ENCODE measurements at places on chromosomes 12 and 14. TPM values are rescaled to one million over a fixed set of nuclear protein-coding genes. Genes with fewer than 3 reads are reported as not detected.
A peak's percentile ranks its signal among the peaks of the same experiment; 100 is the strongest.

DNA sequence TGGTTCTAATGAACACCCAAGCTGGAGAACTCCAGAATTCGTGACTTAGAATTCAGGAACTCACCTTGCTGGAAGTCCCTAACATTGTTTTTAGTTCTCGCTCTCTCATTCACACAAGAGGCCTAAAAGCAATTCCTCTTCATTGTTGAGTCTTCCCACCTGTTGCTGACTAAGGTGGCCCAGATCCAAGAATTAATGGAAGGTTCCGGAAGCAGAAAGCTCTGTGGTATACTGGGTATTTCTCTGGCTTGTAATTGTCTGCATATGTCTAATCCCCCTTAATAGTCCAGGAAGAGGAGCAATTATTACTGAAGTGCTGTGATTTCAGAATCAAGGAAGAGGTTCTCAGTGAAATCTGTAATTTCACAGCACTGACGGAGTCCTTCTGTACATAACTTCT is 31.4 kb downstream of the TMEM233 start:
- no peak for DNase-seq

- no peak for DNase-seq
Measured at GRCh38 chr12:120800665-120801064, 75.0 kb downstream of the ACADS start.

Gene HOTAIR
- total RNA-seq: not detected

Gene RBM23
- total RNA-seq: 35.3 TPM

GRCh38 chr14:20516921-20517320 is 11.6 kb downstream of the RNASE10 start:
- no peak for DNase-seq

Gene ALDH2
- 1,121 TPM for total RNA-seq

Gene KRT6C
- total RNA-seq: not detected

DNA sequence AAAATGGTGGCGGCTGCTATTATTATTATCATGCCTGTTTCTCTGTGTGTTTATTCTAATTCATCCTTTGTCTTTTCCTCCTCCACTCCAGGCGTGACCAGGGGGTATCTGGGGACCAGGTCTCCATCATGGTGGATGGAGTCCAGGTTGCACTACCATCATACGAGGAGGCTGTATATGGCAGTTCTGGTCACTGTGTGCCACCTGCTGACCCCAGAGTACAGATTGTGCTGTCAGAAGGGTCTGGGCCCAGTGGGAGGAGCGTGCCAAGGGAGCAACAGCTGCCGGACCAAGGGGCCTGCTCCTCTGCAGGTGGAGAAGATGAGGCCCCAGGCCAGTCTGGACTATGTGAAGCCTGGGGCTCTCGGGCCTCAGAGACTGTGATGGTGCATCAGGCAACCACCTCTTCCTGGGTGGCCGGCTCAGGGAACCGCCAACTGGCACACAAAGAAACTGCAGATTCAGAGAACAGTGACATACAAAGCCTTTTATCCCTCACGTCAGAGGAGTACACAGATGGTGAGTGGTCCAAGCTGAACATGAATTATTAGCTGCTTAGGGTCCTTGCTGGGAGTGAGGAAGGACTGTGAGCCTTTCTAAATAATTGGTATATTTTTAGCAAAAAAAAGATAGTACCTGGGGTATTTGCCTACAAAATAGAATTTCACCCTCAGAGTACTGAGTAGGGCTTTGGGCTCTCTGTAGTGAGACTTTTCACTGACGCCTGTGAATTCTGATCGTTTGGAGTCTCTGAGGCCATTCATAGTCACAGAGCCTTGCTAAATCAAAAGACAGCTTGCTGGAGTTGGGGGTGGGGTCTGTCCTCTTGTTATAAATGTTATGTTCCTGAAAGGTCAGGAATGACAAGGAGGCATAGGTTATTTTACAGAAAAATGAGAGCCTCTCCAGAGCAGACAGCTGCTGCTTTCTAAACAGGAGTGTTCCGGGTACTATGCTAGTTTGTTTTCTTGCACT is 58.1 kb upstream of the SRSF5 start:
- DNase-seq: no peak

Gene ZDHHC22
- not detected for total RNA-seq

DNA sequence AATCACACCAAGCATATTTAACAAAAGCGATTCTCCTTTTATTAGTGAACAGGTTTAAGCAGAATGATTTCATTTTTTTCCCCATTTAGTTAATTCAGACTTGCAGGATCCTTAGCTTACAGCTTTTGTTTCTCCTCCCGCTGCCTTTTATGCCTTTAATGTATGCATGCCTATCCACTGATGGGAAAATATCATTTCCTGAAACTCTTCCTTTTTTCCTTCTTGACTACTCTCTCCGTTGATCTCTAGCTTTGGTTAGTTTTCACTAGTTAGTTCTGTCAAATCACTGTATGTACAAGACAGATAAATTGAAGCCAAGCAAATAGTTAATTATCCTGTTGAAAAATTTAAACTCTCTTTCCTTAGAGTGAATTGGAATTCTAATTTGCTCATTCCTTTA is 26.3 kb downstream of the NKX2-1 start:
- DNase-seq: no peak

GRCh38 chr12:51318846-51319599 is 5.0 kb downstream of the BIN2 start:
- DNase-seq: no peak

DNA sequence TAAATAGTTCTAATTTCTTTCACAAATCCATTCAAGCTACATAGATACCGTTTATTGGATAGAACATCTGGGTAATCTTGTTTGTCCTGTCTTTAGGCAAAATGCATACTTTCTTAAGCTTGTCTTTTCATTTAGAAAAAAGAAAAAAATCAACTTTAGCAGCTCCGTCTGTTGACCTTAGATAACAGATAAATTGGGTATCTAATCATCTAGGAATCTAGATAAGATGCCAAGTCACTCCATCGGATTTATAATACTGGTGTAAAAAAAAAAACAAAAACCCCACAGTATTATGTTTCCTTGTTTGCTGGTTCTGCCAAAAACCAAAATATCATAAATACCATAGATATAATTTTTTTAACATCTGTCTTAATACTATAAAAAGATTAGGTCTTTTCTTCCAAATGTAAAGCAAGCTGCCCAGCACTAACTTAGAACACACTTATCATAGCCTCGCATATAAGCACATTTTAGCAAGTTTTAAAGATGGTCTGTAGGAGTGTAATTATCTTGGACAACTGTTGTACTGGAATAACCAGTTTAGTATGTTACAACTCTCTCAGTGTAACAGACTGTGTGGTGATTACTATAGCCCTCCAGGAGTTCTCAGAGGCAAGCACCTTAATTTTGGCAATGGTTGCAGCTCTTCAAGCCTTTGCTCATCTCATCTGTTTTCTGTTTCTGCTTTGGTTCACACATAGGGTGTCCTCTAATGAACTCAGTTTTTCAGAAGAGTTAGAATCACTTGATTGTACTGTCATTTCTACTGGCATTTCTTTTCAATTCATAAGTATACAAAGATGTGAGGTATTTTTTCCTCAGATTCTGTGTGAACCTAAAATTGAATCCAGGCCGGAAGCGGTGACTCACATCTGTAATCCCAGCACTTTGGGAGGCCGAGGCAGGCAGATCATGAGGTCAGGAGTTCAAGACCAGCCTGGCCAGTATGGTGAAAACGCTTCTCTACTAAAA is 83.1 kb downstream of the ANO6 start:
- no peak for DNase-seq

GRCh38 chr14:47195582-47195981 is 479.8 kb downstream of the MDGA2 start:
- DNase-seq: no peak

Gene CHGA
- 0.20 TPM for total RNA-seq

GRCh38 chr12:6778217-6778573 is 5.9 kb downstream of the LAG3 start:
- DNase-seq: no peak

Gene IAPP
- total RNA-seq: 0.25 TPM

- no peak for DNase-seq
Measured at GRCh38 chr12:21690704-21691368, 33.2 kb upstream of the LDHB start.

Gene A2M
- total RNA-seq: 915 TPM

Gene DPY19L2
- total RNA-seq: not detected

Gene KTN1
- total RNA-seq: 53.1 TPM

GRCh38 chr12:143964-144649 is 69.8 kb downstream of the SLC6A12 start:
- DNase-seq: peak; percentile 71

Gene BMAL2
- total RNA-seq: 2.6 TPM

Gene RTN1
- total RNA-seq: 0.65 TPM

- no peak for DNase-seq
Measured at GRCh38 chr12:7439579-7440505, 4.1 kb downstream of the CD163L1 start.

Gene RPS6KL1
- total RNA-seq: 4.6 TPM

DNA sequence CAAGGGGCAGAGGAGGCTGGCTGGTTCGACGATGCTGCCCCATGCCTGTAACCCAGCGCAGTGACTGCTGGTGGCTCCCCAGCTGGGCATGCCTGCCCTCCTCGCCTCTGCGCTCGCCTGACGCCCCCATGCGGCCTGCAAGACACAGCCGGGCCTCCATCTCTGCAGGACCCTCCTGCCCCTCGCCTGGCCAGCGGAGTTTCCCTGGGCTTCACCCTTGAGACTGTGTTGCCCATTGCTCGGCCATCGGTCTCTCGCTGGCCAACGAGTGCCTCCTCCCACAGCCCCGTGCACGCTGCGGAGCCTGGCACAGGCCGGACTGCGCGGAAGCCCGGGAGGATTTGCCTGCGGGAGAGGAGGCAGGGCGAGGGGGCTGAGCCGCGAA is 17.6 kb downstream of the ASPG start:
- DNase-seq: peak; percentile 44

Gene KLRG1
- 1.9 TPM for total RNA-seq

DNA sequence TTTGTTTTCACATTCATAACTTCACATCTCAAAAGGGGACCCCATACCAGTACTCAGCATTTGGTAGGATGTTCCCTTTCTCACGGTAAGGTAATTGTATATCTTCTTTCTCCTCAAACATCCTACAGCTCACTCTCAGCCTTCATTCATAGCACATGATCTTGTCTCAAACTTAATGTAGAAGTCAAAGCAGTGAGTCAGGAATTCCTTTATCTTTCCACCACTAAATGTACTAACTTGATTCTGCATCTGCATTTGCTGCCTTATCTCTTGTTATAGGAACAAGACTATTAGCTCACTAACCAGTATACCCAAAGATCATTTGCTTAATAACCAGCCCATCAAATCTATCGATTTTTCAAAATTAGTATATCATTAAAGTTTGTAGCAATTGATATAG is 22.9 kb downstream of the CPSF2 start:
- no peak for DNase-seq

GRCh38 chr14:54106661-54107377 is 150.2 kb upstream of the BMP4 start:
- no peak for DNase-seq

GRCh38 chr12:58341791-58342190 is 400.4 kb downstream of the ATP23 start:
- no peak for DNase-seq

GRCh38 chr12:27924350-27925135 is 48.0 kb downstream of the PTHLH start:
- no peak for DNase-seq

DNA sequence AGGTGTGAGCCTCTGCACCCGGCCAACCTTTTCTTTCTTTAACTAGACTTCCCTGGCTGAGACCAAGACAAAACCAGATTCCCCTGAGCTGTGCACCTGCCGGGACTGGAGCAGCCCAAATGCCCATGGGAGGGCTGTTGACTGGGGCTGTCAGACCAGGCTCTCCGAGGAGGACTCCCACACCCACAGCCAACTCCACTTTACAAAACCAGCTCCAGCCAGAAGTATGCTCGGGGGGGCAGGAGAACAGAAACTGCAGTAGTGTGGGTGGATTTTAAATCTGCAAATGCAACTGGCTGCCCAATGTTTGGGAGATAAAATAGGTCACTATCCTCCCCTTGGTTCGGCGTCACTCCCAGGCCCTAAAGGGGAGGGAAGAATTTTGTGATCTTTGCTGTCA is 78.5 kb downstream of the VCPKMT start:
- DNase-seq: peak; percentile 76

Gene OVCH1
- not detected for total RNA-seq

GRCh38 chr14:31712244-31713127 is 151.3 kb downstream of the NUBPL start:
- no peak for DNase-seq

Gene GYS2
- total RNA-seq: 40.9 TPM

Gene GPR162
- 1.3 TPM for total RNA-seq
